ENCODE measurements at places on chromosomes 2 and 18.

DNA sequence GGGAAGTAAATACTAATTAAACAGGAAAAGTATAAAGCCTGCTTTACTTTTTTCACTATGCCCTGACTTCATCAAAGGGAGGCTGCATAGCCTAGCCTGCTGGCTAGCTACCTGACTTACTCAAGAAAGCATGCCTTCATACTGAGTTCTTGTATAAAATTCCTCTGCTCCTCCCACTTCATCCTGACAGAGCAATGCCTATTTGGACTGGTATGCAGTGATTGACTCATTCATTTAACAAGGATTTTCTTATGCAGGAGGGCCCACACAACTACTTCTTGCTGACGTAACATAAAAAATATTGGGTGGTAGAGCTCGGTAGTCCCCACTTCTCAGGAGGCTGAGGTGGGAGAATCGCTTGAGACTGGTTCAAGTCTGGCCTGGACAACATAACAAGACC lies 70.5 kb downstream of the PRPF40A start:
- DNase-seq: no peak

GRCh38 chr2:142094233-142094632 lies 36.6 kb downstream of the LRP1B start:
- no peak for DNase-seq

- DNase-seq: no peak
Measured at GRCh38 chr18:3830604-3831003, 380.6 kb downstream of the TGIF1 start.

GRCh38 chr18:28204154-28204553 lies 27.2 kb upstream of the CDH2 start:
- DNase-seq: no peak

- no peak for DNase-seq
Measured at GRCh38 chr18:49076654-49077166, 125.9 kb upstream of the SMAD7 start.

GRCh38 chr2:128681507-128681906 lies 362.8 kb upstream of the HS6ST1 start:
- no peak for DNase-seq

GRCh38 chr18:6781796-6782195 lies 52.3 kb downstream of the ARHGAP28 start:
- DNase-seq: no peak

DNA sequence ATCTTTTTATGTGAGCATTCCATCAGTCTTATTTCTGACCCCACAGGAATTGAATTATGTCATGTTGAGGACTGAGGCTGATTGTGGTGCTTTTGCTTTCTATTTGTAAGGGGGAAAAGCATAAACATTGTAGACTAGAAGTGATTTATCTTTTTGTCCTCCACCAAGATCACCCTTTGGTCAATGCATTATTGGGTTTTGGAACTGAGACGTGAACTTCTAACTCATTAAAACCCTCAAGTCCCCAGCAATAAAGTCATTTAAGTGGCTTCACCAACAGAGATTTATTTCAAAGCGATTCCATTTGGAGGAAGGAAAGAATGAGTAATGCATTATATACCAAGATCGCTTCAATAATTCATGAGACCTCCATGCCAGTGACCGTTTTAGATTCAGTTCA lies 75.5 kb upstream of the TXNDC2 start:
- DNase-seq: no peak

- DNase-seq: no peak
Measured at GRCh38 chr18:47932190-47932589, 1.7 kb upstream of the SMAD2 start.

- DNase-seq: no peak
Measured at GRCh38 chr2:118849226-118850167, 2.0 kb upstream of the EN1 start.

GRCh38 chr18:48913201-48913600 lies 37.6 kb downstream of the SMAD7 start:
- peak; percentile 12 for DNase-seq

- DNase-seq: no peak
Measured at GRCh38 chr2:121257480-121257840, 27.5 kb downstream of the TFCP2L1 start.

- no peak for DNase-seq
Measured at GRCh38 chr2:226794751-226795171, 4.9 kb downstream of the IRS1 start.

- no peak for DNase-seq
Measured at GRCh38 chr18:42860548-42860947, 254.9 kb downstream of the RIT2 start.

GRCh38 chr2:201414099-201415023 lies 36.9 kb downstream of the TRAK2 start:
- no peak for DNase-seq

GRCh38 chr2:138499684-138500083 lies 1.9 kb upstream of the SPOPL start:
- no peak for DNase-seq

DNA sequence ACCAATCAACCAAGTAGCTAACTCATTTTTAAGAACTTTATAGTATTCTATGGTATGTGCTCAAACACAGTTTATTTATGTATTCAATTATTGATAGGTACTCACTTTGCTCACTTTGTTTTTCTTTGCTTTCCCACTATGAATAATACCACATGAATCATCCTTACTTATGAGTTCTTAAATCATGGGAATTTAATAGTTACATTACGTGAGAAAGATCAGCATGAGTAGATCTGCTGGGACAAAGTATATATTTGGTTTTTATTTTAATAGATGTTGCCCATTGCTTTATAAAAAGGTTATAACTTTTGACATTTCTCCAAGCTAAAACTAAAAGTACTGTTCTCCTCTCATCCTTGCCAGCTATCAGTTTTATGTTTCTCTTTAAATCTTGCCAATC lies 390.7 kb downstream of the LRATD1 start:
- DNase-seq: no peak

- peak; percentile 63 for DNase-seq
Measured at GRCh38 chr18:36672437-36673344, 156.1 kb downstream of the TPGS2 start.

DNA sequence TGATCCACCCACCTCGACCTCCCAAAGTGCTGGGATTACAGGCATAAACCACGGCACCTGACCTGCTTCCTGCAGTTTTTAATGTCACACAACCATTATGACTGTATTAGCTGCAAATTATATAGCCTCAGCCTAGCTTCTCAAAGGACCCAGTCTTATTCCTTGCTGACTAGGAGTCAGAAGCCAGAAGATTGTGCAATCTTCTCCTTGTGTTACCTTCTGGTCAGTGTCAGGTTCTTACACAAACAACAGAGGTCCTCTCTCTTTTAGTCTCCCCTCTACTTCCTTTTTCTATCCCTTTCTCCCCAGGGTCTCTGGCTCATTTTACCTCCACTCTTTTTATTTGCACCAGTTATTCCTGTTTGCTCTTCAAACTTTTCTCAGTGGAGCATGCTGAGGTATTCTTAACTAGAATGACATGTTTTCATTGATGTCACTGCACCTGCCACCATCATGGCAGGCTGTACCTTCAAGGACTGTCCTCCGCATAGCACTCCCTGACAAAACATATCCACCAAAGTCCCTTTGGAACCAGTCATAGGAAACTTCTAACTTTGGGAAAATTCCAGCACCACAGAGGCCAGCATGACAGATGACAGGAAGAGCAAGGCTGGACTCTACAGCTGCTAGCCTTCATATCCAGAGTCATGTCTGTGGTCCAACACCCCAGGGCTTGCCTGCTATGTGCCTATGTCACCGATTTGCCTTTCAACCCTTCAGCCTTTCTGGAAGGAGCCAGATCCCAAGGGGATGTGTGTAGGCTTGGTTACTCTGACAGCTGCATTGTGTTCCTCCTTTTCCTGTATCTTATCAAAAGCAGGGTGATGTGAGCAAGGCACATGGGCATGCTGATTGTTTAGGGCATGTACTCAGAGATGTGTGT lies 45.2 kb upstream of the EPC2 start:
- DNase-seq: no peak

DNA sequence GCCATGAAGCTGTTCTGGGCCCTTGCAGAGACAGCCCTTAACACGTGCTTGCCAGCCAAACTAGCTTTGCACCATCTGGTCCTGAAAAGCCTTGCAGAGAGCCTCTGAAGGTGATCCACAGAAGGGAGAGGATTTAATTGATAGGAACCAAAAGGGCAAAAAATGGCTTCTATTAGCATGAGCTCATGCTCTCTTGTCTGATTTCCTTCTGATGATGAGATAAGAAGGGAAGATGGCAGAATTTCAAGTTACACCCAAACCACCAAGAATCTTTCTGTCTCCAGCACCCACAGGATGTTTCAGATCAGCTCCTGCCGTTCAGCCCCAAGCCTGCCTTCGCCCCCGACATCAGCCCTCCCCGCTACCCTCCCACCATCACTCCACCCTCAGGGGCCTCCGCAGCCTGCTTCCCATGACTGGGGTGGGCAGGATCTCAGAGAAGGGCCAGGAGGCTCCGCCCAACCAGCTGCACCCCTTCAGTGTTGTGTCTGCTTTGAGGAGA lies 23.4 kb upstream of the GLI2 start:
- no peak for DNase-seq

- DNase-seq: no peak
Measured at GRCh38 chr18:26593365-26594320, 45.3 kb upstream of the KCTD1 start.

DNA sequence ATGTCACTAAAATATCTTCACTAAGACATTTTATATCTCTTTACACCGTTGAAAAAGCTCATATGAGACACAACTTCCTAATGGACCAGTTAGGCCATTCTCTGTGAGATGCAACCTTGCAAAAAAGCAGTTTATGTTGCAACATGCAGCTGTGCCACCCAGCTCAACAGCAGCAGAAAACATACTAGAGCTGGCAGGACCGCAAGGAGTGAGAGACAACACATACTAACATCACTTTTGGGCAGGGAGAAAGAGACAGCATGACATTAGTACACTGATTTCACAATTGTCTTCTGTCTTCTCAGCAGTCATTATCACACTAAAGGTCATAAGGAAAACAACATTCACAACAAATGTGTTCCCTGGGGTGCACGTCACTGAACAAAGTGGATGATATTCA lies 122.9 kb downstream of the EPB41L3 start:
- DNase-seq: no peak

GRCh38 chr2:241040081-241040803 lies 41.8 kb downstream of the SNED1 start:
- no peak for DNase-seq

DNA sequence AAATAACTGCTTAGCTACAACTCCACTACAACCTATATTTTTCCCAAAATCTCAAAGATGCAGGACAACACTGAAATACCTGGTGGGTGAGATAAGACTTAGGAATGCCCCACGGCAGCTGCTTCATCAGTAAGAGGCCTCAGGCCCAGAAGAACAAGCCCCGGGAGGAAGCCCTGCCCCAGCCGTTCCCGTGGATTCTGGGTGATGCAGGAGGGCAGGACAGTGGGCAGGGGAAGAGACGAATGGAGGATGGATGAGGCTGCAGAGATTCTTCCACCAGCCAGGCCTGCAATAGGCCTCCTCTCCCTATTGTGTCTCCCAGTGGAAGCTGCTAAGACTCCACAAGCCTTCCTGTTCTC lies 197.9 kb upstream of the HDAC4 start:
- DNase-seq: no peak

- DNase-seq: no peak
Measured at GRCh38 chr2:489838-490237, 187.4 kb downstream of the TMEM18 start.

DNA sequence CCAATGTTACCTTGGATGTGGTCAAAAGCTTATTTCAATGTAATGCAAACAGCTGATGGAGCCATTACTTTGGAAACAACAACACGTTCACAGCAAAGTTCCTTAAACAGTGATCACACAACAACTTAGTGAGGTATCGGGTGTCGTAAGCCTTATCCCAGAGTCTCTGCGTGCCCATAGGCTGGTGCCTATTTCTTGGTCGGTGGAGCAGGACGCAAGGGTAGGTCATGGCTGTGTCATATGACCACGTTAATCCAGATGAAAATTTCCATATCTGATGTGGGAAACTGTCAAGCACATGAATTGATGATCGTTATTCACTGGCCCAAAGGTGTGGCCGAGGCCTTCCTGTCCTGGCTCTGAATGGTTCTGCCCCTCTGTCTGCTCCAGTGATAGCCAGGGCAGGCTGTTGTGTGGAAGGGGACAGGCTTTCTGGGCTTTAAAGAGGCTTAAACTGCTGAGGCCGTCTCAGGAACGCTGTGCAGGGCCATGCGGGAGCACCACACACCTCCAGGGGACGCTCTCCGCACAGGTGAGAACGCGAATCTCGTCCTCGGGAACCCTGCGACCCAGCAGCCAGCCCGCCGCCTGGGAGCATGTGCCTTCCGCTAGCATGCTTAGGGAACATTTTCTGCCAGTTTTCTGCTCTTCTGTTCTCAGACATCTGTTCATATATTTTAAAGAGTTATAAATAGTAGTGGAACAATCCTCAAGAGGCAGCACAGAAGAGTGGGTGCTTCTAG lies 90.6 kb downstream of the KCTD1 start:
- no peak for DNase-seq

- DNase-seq: no peak
Measured at GRCh38 chr2:196743165-196743564, 56.3 kb downstream of the GTF3C3 start.

DNA sequence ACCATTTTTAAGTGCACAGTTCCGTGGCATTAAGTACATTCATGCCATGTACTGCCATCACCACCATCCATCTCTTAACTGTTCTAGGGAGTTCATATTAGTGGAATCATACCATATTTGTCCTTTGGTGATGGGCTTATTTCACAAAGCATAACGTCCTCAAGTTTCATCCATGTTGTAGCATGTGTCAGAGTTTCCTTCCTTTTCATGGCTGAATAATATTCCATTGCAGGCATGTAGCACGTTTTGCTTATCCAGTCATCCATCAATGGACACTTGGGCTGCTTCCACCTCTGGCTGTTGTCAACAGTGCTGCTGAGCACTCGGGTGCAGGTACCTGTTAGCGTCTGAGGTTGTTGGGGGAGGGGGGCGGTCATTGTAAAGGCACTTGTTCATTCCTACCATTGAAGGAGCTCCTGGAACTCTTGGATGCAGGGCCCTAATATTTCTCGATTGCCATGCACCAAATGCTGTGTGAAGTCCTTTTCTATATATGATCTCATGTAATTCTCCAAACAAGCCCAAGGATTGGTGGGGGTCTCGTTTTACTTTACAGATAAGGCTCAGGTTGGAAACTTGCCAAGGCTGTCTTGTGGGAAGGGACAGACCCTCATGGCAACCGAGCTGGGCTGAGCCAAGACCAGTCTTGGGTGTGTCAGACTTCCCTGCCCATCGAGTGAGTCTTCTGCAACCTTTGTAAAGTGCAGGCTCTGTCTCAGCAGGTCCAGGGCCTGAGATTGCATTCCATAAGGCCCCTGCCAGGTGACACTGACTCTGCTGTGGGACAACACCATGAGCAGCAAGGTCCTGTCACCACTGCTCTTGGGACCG lies 42.9 kb upstream of the SH3RF3 start:
- no peak for DNase-seq
